ENCODE measurements at places on chromosomes 13 and 19. TPM values are rescaled to one million over a fixed set of nuclear protein-coding genes. Genes with fewer than 3 reads are reported as not detected.
A peak's percentile ranks its signal among the peaks of the same experiment; 100 is the strongest.

- no peak for DNase-seq
These were observed 7.8 kb upstream of the CEACAM5 start for GRCh38 chr19:41700381-41701195.

DNA sequence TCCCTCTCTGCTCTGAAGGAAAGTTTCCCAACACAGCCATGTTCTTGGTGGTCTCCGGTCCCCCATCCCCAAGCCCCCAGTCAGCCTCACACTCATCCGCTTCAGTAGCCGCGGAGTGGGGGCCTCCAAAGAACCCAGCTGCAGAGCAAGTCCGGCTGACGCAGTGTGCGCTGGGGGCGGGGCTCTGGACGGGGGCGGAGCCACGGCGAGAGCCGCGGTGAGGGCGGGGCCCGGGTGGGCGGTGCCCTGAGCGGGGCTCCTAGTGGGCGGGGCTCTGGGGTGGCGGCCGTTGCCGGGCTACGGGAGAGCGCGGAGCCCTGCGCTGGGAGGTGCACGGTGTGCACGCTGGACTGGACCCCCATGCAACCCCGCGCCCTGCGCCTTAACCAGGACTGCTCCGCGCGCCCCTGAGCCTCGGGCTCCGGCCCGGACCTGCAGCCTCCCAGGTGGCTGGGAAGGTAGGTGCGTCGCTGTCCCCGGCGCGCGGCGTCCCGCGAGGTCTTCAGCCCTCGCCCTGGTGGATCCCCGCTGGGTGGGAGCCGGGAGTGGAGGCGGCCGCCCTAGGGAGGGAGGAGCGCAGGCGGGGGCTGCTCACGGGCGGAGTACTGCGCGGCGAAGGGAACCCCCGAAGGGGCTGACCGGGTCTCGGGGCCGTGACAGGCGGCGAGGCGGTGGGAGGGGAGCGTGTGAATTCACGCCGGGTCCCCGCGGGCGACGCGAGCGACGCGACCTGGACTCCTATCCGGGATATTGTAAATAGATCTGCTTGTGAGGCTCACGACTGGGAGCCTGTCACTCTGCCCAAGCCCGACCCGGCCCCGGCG is 9.1 kb downstream of the TNFRSF19 start:
- DNase-seq, result peak; percentile 91

Gene ZNF69
- 6.3 TPM for total RNA-seq

- no peak for DNase-seq
These were observed 366 bp upstream of the KL start for GRCh38 chr13:33015791-33016323.

DNA sequence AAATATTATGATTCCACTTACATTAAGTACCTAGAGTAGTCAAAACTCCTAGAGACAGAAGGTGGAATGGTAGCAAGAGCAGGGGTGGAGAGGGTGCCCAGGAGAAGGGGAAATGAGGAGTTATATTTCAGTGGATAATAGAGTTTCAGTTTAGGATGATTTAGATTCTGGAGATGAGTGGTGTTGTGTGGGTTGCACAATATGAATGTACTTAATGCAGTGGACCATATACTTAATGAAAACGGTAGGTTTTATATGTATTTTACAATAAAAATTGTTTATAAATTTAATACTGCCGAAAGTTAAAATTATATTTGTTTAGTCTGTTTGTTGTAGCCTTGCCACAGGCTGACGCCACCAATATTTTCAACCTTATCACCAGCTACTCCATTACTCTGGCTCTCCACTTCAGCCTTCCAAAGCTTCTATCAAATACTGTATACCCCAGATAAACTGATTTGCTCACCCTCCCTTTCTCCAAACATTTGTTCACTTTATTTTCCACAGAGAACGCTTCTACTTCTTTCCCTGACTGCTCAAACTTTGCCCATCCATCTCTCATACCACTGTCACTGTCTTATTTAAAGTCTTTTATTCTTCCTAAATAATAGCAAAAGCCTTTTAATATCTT is 1.4 kb upstream of the RBM26 start:
- DNase-seq, result no peak

GRCh38 chr19:10861103-10861651 is 10.2 kb upstream of the CARM1 start:
- DNase-seq, result no peak

GRCh38 chr19:32041681-32042292 is 303.6 kb upstream of the ZNF507 start:
- no peak for DNase-seq

DNA sequence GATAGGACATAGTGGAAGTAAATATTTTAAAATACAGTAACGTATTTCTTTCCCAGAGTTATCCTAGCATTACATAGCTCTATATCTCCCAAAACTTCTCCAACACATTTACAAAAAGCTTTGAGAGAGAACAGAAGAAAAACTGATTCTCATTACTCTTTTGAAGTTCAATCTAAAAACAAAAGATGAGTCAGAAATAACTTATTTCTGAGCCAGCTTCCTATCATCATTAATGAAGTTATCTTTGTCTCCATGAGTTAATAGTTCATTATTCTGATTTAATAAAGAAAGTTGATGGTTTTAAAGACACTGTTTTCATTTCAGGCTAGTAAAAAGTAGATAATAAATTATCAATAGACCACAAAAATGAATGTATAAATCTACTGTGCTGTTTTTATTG is 446.7 kb upstream of the SPRY2 start:
- DNase-seq, result no peak

DNA sequence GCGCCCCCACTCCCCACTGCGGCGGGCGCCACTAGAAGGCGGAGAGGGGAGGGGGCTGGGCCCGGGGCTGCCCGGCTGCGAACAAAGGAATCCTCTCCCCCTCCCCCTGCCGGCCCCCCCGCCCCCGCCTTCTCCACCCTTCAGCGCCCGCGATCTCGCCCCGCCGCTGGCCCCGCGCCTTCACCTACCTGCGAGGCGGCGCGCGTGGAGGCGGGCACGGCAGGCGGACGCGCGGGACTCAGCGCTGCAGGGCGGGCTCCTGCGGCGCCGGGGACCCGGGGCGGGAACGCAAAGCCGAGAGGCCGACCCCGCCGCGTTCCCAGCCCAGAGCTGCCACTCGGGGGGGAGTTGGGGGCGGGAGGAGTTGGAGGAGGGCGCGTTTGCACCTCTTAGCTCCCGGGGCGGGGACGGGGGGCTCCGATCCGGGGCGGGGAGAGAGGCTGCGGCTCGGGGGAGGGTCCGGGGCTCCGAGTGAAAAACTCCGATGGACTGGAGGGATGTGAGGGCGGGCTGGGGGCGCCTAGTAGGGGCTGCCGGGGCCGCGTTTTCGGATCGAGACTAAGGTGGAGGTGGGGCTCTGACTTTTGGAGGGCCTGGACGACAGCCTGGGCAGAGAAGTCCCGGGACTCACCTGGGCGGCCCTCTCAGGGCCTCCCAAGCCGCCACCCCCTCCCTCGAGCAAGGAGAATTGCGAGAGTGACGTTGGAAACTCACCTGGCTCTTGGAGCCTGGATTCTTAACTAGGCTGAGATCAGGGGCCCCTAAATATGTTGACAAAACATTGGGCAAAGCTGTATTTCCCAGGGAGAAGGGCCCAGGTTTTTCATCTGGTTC is at the start of gene FBN3:
FBN3 (minus strand) TSS at position 332 of the 834 bp plus-strand sequence. CDS start 2,112 bp downstream, outside the sequence.
- no peak for DNase-seq

Gene OR7D2
- total RNA-seq, result not detected

GRCh38 chr19:40549007-40549708 is 27.5 kb upstream of the SHKBP1 start:
- DNase-seq, result no peak

Gene YJU2
- total RNA-seq, result 9.1 TPM
